NCI-H774 (cell line): ENCODE measurements at places on chromosomes 6 and 20.

GRCh38 chr6:52650941-52651340 lies 20.0 kb upstream of the TMEM14A start:
- no peak for DNase-seq

DNA sequence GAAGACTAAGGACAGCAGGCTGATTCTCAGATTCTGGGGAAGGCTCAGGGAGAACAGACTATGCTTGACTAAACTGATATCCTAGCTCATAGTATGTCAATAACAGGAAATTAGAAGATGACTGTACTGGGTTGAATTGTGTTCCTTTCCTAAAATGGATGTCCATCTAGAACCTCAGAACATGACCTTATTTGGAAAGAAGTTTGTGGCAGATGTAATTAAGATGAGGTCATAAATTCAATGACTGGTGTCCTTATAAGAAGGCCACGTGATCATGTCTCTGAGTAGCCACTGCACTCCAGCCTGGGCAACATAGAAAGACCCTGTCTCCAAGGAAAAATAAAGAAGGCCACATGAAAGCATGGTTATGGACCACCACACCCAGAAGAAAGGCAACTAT lies 113.9 kb upstream of the STMND1 start:
- DNase-seq = no peak

GRCh38 chr20:2178318-2179232 lies 76.9 kb downstream of the STK35 start:
- DNase-seq = no peak

- DNase-seq = no peak
These were observed 3.8 kb upstream of the CITED2 start for GRCh38 chr6:139378226-139378625.

GRCh38 chr6:145241039-145241438 lies 494.3 kb downstream of the EPM2A start:
- no peak for DNase-seq

GRCh38 chr6:160519133-160519532 lies 144.9 kb downstream of the LPA start:
- no peak for DNase-seq

- DNase-seq = no peak
These were observed 43.7 kb downstream of the CCDC170 start for GRCh38 chr6:151537556-151537955.

- no peak for DNase-seq
These were observed 8.9 kb upstream of the MYL9 start for GRCh38 chr20:36532388-36532787.

GRCh38 chr6:45538641-45539547 lies 161.2 kb upstream of the SUPT3H start:
- no peak for DNase-seq

DNA sequence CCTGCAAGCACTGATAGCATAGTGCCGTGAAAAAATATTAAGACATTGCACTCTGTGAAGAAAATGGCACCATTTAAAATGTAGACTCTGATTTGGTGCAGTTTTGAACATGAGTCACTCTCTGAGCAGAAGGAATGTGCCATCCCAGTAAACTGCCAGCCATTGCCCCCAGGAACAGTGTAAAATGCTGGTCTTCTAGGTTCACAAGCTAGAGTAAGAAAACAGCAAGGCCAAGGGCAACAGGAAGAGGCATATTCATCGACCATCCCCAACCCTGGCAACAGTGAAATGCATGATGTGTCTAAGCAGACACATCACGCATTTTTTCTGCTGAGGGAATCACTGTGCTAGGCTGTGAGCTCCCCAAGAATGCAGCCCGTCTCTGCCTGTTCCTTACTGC lies 163.2 kb upstream of the RIN2 start:
- no peak for DNase-seq

DNA sequence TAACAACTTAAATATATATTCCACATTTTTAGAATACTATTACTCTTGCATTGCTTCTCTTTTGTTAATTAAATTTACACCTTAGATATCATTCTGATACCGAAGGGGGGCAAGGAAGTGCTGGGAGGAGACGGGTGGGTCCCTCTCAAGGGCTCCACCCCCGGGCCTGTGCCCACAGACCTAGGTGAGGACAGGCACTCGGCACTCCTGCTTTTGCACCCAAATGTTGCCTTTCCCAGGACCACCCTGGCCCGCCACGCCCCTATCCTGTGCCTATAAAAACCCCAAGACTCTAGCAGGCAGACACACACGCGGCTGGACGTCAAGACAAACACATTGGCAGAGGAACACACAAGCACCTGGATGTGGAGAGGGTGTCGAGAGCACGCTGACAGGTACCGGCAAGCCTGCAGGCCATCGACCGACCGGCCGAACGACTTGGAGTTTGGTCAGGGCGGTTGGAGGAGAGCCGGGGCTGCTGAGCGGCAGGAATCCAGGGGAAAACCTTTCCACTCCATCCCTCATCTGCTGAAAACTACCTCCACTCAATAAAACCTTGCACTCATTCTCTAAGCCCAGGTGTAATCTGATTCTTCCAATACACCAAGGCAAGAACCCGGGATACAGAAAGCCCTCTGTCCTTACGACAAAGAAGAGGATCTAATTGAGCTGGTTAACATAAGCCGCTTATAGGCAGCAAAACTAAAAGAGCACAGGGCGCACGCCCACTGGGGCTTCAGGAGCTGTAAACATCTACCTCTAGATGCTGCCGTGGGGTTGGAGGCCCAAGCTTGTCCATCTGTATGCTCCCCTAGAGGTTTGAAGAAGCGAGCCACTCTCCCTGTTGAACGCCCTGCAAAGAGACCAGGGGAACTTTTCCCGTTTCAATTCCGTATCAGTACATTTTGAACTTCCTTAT lies 197.4 kb upstream of the PRSS16 start:
- no peak for DNase-seq

DNA sequence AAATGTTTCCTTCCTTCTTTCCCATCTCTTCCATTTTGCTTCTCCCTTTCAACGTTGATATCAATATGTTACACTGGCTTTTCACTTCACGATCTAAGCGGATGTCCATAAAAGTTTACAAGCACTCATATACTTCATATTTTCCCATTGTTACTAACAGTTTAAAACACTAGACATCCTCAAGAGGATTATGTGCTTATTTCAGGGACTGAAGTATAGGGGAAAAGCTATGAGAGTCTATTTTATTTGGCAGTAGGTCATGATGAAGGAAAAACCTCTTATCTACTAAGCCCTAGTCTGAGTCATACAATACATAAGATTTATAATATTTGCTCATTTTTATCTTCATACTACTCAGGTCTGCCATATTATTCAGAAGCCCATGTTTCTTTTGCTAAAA lies 20.6 kb upstream of the EPB41L2 start:
- DNase-seq = no peak

DNA sequence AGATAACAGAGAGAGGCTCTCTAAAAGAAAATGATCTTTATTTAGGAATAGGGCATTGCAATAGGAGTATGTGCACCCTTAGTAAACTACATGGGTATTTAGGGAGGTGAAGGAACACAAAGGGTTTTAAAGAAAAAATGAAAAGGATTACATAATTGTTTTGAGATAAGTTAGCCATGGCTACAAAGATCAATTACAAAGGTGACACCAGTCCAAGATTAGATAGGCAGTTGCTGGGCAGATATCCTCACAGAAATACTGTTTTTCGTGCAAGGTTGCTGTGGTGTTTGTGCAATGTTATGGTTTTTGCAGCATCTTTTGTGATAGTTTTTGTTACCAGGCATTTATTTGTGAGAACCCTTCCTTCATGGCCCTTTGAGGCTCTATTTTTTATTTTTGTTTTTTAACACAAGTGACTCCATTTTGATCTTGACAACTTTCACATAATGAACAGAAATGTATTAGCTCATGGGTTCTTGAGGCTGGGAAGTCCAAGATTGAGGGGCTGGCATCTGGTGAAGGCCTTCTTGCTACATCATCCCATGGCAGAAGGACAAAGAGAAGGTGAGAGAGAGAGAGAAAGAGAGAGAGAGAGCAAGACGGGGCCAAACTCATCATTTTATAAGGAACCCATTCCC lies 5.6 kb upstream of the CCNC start:
- DNase-seq = no peak

DNA sequence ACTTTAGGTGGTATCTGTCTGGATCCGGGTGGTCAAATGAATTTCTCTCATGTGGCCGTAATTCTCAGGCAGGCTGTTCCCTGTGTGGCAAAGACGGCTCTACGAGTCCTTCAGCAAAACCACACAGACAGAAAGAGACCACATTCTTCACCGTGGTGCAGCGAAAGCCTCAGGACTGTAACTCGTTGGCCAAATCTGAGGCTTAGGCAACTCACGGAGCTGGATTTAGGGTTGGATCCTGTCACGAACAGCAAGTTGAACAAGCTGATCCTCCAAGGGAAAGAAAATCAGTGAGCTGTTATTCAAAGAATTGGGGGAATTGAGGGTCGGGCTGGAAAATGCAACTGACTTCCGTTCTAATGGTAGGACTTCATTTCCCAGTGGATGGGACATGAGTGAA lies 167.4 kb downstream of the ZMYND8 start:
- no peak for DNase-seq

DNA sequence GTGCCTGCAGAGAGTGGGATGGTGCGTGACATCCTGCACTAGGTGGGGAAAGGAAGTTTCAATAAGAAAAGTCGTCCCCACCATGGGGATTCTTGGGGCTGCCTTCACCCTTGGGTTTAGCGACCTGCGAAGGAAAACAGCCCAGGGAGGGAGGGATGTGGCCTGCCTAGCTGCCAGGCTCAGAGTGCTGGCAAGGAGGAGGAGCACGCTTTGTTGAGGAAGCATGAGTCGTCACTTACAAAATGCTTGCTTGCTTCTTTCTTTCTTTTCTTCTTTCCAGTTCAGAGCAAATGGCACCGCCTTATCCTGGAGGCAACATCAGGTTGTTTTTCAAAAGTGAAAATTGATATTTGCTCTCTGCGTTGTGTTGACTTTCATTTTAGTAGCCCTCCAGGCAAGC lies 123.2 kb downstream of the TFAP2C start:
- DNase-seq = no peak

GRCh38 chr20:37534401-37535157 lies 6.9 kb upstream of the BLCAP start:
- peak; percentile 57 for DNase-seq

GRCh38 chr6:27078734-27079357 lies 168.7 kb upstream of the PRSS16 start:
- peak; percentile 74 for DNase-seq

GRCh38 chr20:15848995-15849610 lies 724.1 kb downstream of the KIF16B start:
- no peak for DNase-seq

DNA sequence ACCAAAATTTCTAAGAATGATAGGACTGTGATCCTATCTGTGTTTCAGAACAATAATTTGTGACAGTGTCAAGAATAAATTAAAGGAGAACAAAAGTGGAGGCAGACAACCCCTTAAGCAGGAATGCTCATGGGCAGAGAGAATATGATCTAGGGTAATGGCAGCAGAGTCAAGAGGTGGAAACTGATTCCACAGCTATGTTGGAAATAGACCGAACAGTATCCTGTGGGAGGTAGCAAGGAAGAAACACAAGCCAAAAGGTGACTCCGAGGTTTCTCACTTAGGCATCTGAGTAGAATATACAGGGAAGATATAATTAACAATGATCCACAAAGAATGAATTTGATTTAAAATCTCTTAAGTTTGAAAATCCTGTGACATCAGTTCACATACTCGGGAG lies 100.5 kb downstream of the NRSN1 start:
- no peak for DNase-seq

DNA sequence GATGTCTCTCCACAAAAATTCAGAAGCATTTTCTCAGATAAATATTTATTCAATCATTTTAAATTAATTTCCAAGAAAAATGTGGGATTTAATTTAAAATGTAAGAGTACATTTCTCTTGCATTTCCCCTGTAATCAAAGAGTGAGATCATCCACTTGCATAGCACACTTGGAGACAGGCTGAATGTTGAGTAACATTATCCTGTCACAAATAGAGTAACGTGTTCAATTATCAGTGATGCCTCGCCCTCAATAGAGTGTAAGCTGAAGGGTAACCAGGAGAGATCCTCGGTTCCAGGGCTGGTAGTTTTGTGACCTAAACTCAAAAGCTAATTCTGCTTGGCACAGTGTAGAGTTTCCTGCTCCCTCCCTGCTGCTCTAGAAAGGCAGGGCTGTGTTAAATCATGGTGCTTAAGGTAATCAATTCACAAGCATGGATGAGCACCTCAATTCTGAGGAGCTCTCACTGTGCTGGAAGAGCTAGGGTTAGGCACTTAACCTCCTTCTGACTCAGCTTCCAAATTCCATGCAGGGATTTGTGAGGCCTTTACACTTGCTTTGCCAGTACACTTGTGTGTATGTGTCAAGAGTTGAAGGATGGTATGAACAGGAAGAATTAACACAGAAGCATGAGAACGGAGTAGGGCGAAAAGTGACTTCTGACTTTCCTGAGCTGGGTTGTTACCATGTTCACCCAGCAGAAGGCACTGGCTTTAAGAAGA lies 56.6 kb downstream of the MMUT start:
- no peak for DNase-seq

DNA sequence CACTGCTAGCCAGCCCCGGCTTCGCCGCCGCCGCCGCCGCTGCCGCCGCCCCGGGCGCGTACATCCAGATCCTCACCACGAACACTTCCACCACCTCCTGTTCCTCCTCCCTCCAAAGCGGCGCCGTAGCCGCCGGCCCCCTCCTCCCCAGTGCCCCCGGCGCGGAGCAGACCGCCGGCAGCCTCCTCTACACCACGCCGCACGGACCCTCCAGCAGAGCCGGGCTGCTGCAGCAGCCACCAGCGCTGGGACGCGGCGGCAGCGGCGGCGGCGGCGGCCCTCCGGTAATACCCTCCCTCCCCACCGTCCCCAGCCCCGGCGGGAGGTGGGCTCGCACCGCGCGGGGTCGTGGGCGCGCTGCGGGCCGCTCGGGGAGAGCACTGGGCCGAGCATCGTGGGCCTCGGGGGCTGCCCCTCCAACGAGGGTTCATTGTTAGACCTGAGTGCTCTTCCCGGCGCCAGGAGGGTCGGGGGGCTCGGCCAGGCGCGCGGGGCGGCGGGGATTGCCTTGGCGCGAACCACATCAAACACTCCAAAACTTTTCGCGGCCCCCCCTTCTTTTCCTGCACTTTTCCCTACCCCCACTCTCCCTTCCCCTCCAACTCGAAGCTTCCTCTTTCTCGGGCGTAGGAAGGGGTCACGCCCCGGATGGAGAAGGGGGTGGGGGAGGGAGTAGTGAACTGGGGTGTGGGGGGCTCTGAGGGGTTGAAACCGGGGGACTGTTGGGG lies 827 bp downstream of the E2F3 start:
- DNase-seq = peak; percentile 24

DNA sequence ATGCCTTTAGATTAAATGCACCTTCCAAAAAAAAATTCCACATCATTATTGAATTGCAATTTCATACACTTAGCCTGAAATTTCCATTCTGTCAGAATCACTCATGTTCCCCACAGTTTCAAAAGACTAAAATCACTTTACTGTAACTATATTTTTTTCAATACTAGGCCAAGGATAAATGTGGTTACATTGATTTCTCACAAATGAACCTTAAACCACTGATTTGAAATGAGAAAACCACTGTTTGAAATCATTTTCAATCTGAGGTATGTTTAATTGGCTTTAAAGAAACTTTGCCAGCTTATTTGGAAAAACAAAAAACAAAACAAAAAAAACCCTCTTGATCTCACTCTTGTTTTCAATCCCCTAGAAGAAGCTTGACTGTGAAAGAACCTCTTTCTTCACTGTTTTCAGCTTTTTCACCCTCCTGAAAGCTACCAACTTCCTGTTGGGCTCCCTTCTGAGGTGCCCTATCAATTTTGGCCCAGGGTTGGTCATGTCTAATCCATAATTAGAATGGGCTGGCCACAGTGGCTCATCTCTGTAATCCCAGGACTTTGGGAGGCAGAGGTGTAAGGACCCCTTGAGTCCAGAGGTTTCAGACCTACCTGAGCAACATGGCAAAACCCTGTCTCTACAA lies 242.5 kb downstream of the ADGRG6 start:
- no peak for DNase-seq

GRCh38 chr6:143224516-143224915 lies 163.8 kb downstream of the AIG1 start:
- no peak for DNase-seq
